ENCODE measurements at places on chromosomes 4 and X.

- DNase-seq = no peak
These were observed 125.7 kb downstream of the STAG2 start for GRCh38 chrX:124087000-124087746.

- DNase-seq = no peak
These were observed 187.7 kb upstream of the TAPT1 start for GRCh38 chr4:16413814-16414555.

- DNase-seq = no peak
These were observed 293.5 kb downstream of the ZNF674 start for GRCh38 chrX:46251755-46252154.

DNA sequence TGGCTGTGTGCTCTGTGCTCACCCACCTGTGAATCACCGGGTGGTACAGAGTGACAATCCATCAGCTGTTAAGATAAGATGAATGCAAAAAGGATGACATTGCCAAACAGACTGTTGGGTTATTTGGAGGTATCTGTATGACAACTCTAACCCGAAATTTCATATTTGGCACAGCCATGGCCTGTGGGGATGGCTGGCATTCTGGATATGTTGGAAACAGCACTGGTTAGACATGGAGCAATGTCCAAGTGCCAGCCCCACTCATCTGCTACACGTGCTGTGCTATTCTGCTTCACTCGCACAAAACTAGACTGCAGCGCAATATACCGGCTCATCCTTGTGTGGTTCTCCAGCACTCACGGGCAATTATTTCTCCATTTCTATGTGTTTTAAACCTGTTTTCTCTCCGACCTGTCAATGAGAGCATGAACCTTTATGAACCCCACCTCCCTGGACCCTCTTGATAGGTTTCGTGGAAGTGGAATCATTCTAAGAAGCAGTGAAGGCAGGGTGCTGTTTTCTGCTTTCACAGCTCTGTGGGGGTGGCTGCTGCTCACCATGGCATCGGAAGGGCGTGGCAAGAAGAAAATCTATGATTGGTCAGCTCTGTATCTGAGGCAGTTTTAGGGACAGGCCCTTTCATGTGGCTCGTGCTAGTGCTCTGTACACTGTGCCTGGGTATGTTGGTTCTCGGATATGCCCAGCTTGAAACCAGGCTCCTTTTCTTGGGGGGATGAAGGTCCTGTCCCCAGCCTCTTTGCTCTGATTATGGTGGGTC, 94.9 kb downstream of the ENPP6 start:
- no peak for DNase-seq

DNA sequence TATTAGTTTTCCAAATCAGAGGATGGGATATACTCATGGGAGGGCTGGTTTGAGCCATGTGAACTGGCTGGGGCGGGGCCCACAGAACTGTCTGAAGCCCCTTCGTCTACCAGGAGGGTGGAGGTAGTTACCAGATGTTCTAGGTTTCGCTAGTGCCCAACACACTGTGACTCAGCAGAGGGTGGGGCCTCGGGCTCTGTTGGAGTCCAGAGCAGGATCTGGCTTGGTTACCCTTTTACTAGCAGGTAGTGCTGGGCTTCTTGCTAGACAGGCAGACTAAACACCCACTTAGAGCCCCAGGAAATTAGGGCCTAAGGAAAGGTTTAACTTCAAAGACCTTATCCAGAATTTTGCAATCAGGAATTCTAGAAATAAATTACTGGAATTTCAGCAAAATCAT, 56.2 kb upstream of the CHRDL1 start:
- no peak for DNase-seq

GRCh38 chr4:53476232-53477037, 99.0 kb downstream of the FIP1L1 start:
- no peak for DNase-seq

Measured in activated gamma-delta T cell treated with Interleukin-2 at 50 U/mL for 16 hours (primary cell).